Liver (tissue), 10 donors: ENCODE measurements at places on chromosomes 12 and 14.

DNA sequence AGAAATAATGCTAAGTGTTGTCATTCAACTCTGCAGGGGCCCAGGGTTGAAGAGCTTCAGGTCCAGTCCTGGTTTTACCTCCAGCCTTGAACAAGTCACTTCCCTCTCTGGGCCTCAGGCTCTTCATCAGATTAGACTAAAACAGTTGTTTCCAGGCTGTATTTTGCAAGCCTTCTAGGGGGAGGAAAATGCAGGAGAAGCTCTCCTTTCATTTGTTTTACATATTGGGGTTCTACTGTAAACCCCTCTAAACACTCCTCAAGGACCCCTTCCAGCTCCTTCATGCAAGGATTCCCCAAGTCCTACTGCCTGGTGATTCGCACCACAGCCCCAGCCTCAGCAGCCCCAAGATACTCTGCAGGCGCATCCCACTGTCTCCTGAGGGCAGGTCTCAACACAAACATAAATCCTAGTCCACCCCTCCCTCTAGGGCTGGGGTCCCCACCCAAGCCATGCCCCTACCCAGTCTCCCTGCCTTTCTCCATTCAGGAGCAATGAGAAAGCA, 2.7 kb downstream of the SDR9C7 start:
- H3K36me3 ChIP-seq: no peaks in the 10 kb centered on the region
- peak; percentile 53 for DNase-seq
- no peaks in the 10 kb centered on the region for H3K27me3 ChIP-seq
- H3K4me1 ChIP-seq: no peaks in the 10 kb centered on the region
- no peak overlapping the region for H3K27ac ChIP-seq

DNA sequence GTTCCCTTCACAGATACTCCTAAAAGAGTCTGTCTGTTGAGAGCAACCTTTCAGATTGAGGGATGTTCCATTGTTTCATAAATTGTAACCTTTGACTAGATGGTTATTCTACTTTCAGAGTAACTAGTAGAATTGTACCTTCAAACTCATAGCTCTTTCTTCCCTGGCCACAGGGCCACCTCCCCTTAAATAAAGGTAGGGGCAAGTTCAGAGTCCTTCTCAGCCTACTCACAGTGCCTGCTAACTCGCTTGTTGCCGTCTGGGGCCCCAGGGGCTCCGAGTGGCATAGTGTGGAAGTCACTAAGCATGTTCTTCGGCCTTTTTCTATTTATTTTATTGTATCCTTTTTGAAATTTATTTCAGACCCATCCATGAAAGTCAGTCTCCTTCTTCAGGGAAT, 250.4 kb downstream of the ALX1 start:
- no peak overlapping the region for H3K4me3 ChIP-seq
- H3K27ac ChIP-seq: no peak overlapping the region
- no peak for DNase-seq
- no peaks in the 10 kb centered on the region for H3K36me3 ChIP-seq
- H3K4me1 ChIP-seq: no peaks in the 10 kb centered on the region

DNA sequence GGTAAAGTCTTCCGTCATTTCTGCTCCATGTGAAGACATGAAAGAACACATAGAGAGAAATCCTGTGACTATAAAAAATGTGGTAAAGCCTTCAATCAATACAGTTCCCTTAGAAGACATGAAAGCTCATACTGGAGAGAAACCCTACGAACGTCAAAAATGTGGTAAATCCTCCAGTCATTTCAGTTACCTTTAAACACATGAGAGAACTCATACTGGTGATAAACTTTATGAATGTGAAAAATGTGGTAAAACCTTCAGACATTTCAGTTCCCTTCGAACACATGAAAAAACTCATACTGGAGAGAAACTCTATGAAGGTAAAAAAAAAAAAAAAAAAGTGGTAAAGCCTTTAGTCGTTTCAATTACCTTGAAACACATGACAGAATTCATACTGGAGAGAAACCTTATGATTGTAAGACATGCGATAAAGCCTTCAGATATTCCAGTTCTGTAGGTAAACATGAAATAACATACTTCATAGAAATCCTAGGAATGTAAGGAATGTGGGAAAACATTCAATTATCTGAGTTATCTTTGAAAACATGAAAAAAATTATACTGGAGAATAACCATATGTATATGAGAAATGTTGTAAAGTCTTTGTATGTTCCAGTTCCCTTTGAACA, 60.4 kb downstream of the MAP4K5 start:
- no peak for DNase-seq
- H3K27ac ChIP-seq: no peak overlapping the region

GRCh38 chr12:27667540-27667939, 28.7 kb upstream of the REP15 start:
- H3K27ac ChIP-seq: no peak overlapping the region
- DNase-seq: no peak
- no peaks in the 10 kb centered on the region for H3K27me3 ChIP-seq
- H3K36me3 ChIP-seq: peaks cover 54% of the 10 kb centered on the region
- no peaks in the 10 kb centered on the region for H3K4me1 ChIP-seq
- H3K4me3 ChIP-seq: no peak overlapping the region

GRCh38 chr12:120196363-120196762, 1.8 kb upstream of the GCN1 start:
- no peak overlapping the region for H3K4me3 ChIP-seq
- H3K4me1 ChIP-seq: peaks cover 41% of the 10 kb centered on the region
- no peak for DNase-seq
- H3K36me3 ChIP-seq: peaks cover 33% of the 10 kb centered on the region

DNA sequence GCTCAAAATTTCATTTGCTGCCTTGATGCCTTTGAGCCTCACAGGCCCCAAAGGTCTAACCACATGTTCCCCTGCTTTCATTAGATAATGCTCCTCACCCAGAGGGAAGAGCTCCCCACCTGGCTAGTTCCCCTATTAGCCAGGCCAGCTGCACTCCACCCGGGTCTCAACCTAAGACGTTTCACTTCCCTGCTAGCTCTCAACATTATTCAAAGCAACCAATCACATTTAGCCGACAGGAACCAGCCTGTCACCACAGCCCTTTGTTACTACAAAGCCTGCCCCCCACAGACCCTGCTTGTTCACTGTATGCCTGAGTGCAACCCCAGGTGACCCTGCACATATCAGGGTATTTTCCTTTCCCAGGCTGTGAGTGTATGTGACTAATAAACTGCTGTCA, 78.6 kb downstream of the SLC15A5 start:
- no peaks in the 10 kb centered on the region for H3K4me1 ChIP-seq
- H3K27me3 ChIP-seq: no peaks in the 10 kb centered on the region
- no peak for DNase-seq
- no peak overlapping the region for H3K27ac ChIP-seq
- no peaks in the 10 kb centered on the region for H3K36me3 ChIP-seq

DNA sequence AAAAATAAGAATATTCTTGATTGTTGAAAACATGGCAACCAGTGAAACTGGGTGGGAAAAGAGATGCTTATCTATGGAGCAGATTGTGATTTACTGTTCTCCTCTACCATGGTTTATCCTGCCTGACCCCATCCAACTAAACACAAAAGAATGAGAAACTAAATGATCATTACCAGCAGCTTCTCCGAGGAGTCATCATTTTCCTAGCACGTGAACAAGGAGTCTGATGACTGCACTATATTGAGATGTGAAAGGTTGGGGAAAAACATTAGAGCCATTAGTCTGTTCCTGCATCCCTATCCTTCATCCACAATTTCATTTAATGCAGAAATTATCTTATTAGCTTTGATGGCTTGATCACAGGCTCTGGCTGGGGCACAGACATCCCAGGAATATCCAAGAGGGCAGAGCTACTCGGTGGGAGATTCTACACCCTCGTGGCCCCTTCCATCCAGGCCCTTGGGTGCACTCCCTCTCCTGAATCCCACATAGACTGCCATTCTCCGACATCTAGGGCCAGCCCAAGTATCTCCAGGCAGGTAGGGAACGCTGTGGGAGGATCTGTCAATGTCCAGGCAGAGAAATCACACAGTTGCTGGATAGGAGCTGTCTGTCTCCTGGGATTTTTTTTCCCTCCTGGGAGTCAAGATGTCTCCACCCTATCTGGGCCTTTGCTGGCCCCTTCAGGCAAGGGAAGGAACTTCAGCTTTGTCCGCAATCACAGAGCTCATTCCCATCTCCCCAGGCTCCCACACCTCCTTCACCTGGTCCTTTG, 43.3 kb upstream of the DHRS4 start:
- H3K27me3 ChIP-seq: no peaks in the 10 kb centered on the region
- H3K36me3 ChIP-seq: no peaks in the 10 kb centered on the region
- H3K27ac ChIP-seq: no peak overlapping the region
- H3K4me1 ChIP-seq: no peaks in the 10 kb centered on the region
- DNase-seq: no peak
- no peak overlapping the region for H3K4me3 ChIP-seq

DNA sequence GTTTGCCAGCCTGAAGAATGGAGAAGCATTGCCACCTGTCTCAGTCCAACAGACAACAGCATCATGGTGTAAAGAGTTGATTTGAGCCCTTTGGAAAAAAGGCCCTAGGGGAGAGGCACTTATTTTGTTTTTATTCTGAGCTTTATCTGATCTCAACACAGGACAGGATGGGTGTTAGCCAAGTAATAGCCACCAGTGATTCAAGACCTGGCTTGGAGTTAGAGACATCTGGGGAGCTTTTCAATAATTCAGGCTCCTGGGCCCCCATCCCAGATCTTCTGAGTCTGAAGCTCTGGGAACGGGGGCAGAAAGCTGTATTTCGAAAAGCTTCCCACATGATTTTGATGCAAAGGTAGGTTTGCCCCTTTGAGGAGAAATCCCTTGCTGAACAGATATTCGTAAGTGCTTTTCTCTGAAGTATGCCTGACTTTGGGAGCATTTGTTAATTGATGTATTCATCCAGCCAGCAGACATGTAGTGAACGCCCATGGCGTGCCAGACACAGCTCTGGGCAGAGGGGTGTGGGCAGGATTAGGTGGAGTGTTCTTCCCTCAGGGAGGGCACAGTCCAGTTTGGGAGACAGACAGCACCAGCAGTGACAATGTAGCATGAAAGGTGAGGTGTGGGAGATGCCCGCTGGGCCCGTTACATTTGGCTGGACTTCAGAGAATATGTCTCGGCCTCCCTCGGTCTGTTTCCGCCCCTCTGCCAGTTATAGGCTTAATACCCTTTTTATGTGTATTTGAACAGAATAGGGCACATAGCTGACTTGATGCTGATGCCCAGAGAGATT, 72.5 kb downstream of the TSPAN9 start:
- peaks cover 1% of the 10 kb centered on the region for H3K36me3 ChIP-seq
- H3K4me3 ChIP-seq: no peak overlapping the region
- no peaks in the 10 kb centered on the region for H3K4me1 ChIP-seq

- no peak overlapping the region for H3K27ac ChIP-seq
- H3K4me3 ChIP-seq: no peak overlapping the region
- no peaks in the 10 kb centered on the region for H3K36me3 ChIP-seq
- H3K4me1 ChIP-seq: no peaks in the 10 kb centered on the region
Measured at GRCh38 chr12:99372257-99372920, 275.2 kb upstream of the GARIN6 start.

GRCh38 chr12:674272-674781, 11.1 kb upstream of the NINJ2 start:
- no peak for DNase-seq
- H3K36me3 ChIP-seq: no peaks in the 10 kb centered on the region
- peaks cover 28% of the 10 kb centered on the region for H3K4me1 ChIP-seq
- H3K27ac ChIP-seq: no peak overlapping the region
- H3K4me3 ChIP-seq: no peak overlapping the region

DNA sequence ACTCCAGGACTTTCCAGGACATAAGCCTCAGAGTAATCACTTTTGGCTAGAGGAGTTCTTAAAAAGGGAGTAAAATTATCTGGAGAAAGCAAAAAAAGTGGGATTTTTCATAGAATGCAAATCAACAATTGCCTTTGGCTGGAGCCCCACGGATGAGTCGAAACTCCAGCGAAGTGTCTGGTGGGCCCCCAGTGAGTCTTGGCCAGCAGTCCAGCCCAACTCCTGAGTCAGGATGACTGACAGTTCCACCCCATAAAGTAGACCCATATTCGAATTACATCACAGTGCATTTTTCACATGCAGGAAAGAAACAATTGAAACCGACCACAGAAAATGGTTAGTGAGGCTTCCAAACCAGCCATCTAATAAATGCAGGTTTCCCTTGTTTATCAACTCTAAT, 265.7 kb downstream of the BCL11B start:
- H3K36me3 ChIP-seq: no peaks in the 10 kb centered on the region
- no peak overlapping the region for H3K27ac ChIP-seq
- no peak for DNase-seq
- H3K4me1 ChIP-seq: no peaks in the 10 kb centered on the region
- H3K4me3 ChIP-seq: no peak overlapping the region

DNA sequence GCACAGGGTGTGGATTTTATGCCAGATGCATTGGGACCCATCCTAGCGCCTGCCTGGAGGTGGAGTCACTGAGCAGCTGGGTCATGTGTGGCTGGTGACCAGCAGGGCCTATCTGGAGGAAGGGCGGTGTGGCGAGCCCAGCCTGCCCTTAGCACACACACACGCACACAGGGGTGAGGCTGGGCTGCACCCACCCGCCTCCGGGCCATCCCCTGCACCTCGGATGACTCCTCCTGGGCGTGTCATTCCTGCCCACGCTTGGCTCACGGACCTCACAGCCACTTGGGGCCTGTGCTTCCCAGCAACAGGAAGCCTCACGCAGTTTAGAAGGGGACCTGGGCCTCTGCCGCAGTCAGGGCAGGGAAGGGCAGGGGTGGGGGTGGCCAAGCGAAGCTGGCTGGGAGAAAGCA, 36.2 kb upstream of the FZD10 start:
- H3K27me3 ChIP-seq: no peaks in the 10 kb centered on the region
- no peaks in the 10 kb centered on the region for H3K36me3 ChIP-seq
- H3K4me3 ChIP-seq: no peak overlapping the region
- no peak overlapping the region for H3K27ac ChIP-seq
- no peak for DNase-seq

- DNase-seq: no peak
- H3K27me3 ChIP-seq: no peaks in the 10 kb centered on the region
- H3K36me3 ChIP-seq: no peaks in the 10 kb centered on the region
- no peaks in the 10 kb centered on the region for H3K4me1 ChIP-seq
Measured at GRCh38 chr14:101257551-101257950, 303.7 kb upstream of the DIO3 start.

DNA sequence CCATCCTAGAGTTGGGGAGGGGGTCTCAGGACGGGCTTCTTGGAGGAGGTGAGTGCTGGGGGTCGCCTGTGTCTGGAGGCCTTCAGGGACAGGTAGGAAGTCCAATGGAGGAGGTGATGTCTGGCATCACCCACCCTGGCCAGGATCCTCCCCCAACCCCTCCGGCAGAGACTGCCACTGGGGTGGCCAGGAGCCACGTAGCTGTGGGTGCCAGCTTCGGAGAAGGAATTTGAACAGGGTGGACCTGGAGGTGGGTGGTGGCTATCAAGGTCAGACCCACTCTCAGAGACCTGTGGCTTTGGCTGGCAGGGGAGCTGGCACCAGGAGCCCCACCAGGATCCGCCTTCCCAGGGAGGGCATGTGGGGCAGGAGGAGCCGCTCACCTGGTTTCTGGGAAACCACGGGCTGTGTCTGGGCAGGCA, 9.1 kb downstream of the CEP170B start:
- no peak overlapping the region for H3K4me3 ChIP-seq
- no peak overlapping the region for H3K27ac ChIP-seq
- no peak for DNase-seq
- peaks cover 39% of the 10 kb centered on the region for H3K4me1 ChIP-seq

- no peak overlapping the region for H3K27ac ChIP-seq
- no peak overlapping the region for H3K4me3 ChIP-seq
- H3K36me3 ChIP-seq: no peaks in the 10 kb centered on the region
- H3K4me1 ChIP-seq: no peaks in the 10 kb centered on the region
- no peaks in the 10 kb centered on the region for H3K27me3 ChIP-seq
- DNase-seq: no peak
Measured at GRCh38 chr12:114920771-114921554, 237.0 kb upstream of the TBX3 start.
